Naive thymus-derived CD4-positive, alpha-beta T cell (primary cell): ENCODE measurements at places on chromosomes 1 and 21. TPM values are rescaled to one million over a fixed set of nuclear protein-coding genes. Genes with fewer than 3 reads are reported as not detected.
A peak's percentile ranks its signal among the peaks of the same experiment; 100 is the strongest.

The FAM43B gene
- not detected in 2 replicates for total RNA-seq

The SERINC2 gene
- total RNA-seq = not detected in 2 replicates

DNA sequence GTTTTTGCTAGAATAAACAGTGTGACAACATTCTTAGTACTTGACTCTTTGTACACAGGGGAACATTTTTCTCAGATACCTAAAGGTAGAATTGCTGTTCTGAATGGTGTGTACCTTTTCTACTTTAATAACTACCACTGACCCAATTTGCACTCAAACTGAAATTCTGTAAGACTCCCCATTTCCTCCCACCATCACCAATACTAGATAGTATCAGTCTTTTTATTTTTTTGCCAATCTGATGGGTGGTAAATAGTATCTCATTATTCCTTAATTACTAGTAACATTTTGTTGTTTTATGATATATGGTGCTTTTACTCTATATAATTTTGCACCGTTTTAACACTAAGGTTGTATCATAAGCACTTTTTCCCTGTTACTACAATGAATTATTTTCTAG is 28.8 kb upstream of the GCLM start:
- no peaks in the 10 kb centered on the region for H3K4me1 ChIP-seq
- no peak for DNase-seq
- H3K4me3 ChIP-seq = no peak overlapping the region
- H3K27ac ChIP-seq = no peak overlapping the region
- H3K27me3 ChIP-seq = no peaks in the 10 kb centered on the region
- H3K36me3 ChIP-seq = no peaks in the 10 kb centered on the region

- no peaks in the 10 kb centered on the region for H3K27me3 ChIP-seq
- DNase-seq = no peak
- no peaks in the 10 kb centered on the region for H3K36me3 ChIP-seq
- no peak overlapping the region for H3K27ac ChIP-seq
Observed at GRCh38 chr1:201281573-201281972, 1.7 kb upstream of the PKP1 start.

GRCh38 chr1:59296358-59297256 is at the start of gene FGGY:
Gene FGGY (plus strand): TSS chr1:59297094. CDS start chr1:59321550, 24,456 bp downstream.
- peak; percentile 76 for DNase-seq
- H3K4me1 ChIP-seq = peaks cover 11% of the 10 kb centered on the region
- H3K27me3 ChIP-seq = no peaks in the 10 kb centered on the region
- no peaks in the 10 kb centered on the region for H3K36me3 ChIP-seq
- H3K4me3 ChIP-seq = peak within 1 kb of the TSS; percentile 73

GRCh38 chr1:31651766-31652165 is 7.1 kb upstream of the PEF1 start:
- no peaks in the 10 kb centered on the region for H3K36me3 ChIP-seq
- no peak for DNase-seq
- no peaks in the 10 kb centered on the region for H3K4me1 ChIP-seq
